Smooth muscle cell of the pulmonary artery (primary cell): ENCODE measurements at places on chromosomes 12 and 14. TPM values are rescaled to one million over a fixed set of nuclear protein-coding genes. Genes with fewer than 3 reads are reported as not detected.

Gene HHIPL1
- 15.0 and 24.1 TPM in 2 replicates for total RNA-seq

Gene NRL
- total RNA-seq = 0.65 and 0.96 TPM in 2 replicates

Gene AICDA
- not detected in 2 replicates for total RNA-seq

Gene SMCO3
- 0.96 and 1.2 TPM in 2 replicates for total RNA-seq

Gene TDRD9
- total RNA-seq = 1.3 and 8.5 TPM in 2 replicates

Gene CNTN1
- total RNA-seq = 0.59 and 1.8 TPM in 2 replicates

Gene ZCRB1
- total RNA-seq = 22.1 and 28.2 TPM in 2 replicates

Gene OASL
- 0.03 and 0.26 TPM in 2 replicates for total RNA-seq

Gene KRT73
- total RNA-seq = not detected in 2 replicates

Gene LRRC43
- 0.83 and 1.2 TPM in 2 replicates for total RNA-seq

Gene TARBP2
- total RNA-seq = 32.9 and 33.8 TPM in 2 replicates

Gene NPFF
- total RNA-seq = not detected in 2 replicates

Gene FMNL3
- 40.0 and 40.6 TPM in 2 replicates for total RNA-seq

Gene SLCO1A2
- not detected in 2 replicates for total RNA-seq

Gene PAH
- not detected in 2 replicates for total RNA-seq

Gene RPS6KL1
- 0.13 and 0.43 TPM in 2 replicates for total RNA-seq

Gene DDN
- total RNA-seq = 0.20 and 0.30 TPM in 2 replicates

Gene KHNYN
- 66.7 and 68.0 TPM in 2 replicates for total RNA-seq

Gene ATL1
- 4.0 and 6.0 TPM in 2 replicates for total RNA-seq

Gene PRKCH
- 13.1 and 17.0 TPM in 2 replicates for total RNA-seq

Gene PPM1H
- 2.5 and 2.9 TPM in 2 replicates for total RNA-seq

Gene ANKRD33
- 0.03 TPM in 1 of 2 replicates, not detected in the other for total RNA-seq

Gene MUCL1
- total RNA-seq = not detected in 2 replicates

Gene CEP83
- 6.2 and 7.0 TPM in 2 replicates for total RNA-seq

Gene PPP1R1A
- total RNA-seq = not detected in 2 replicates

Gene DPPA3
- not detected in 2 replicates for total RNA-seq

Gene LAG3
- total RNA-seq = not detected in 2 replicates

Gene UNC79
- total RNA-seq = 0.07 and 0.33 TPM in 2 replicates

Gene NRIP2
- 0.07 TPM in 1 of 2 replicates, not detected in the other for total RNA-seq

Gene C1QL4
- 0.07 TPM in 2 replicates for total RNA-seq

Gene MMP14
- total RNA-seq = 445 and 1,032 TPM in 2 replicates

Gene CCDC92
- 13.0 and 15.1 TPM in 2 replicates for total RNA-seq

Gene ENDOU
- 0.40 and 0.52 TPM in 2 replicates for total RNA-seq

Gene NFE2
- total RNA-seq = 0.07 and 0.10 TPM in 2 replicates

Gene ACOT6
- not detected in 2 replicates for total RNA-seq

Gene MANSC4
- not detected in 2 replicates for total RNA-seq

Gene KLHL33
- total RNA-seq = 0.03 and 0.07 TPM in 2 replicates

Gene KCNH3
- 0.26 and 0.33 TPM in 2 replicates for total RNA-seq

Gene PDZRN4
- total RNA-seq = 0.07 TPM in 1 of 2 replicates, not detected in the other

Gene FBXO21
- 114 and 118 TPM in 2 replicates for total RNA-seq

Gene TAS2R8
- total RNA-seq = not detected in 2 replicates

Gene TEX22
- total RNA-seq = 0.17 and 0.39 TPM in 2 replicates

Gene PLBD1
- 0.86 and 1.7 TPM in 2 replicates for total RNA-seq

Gene CD69
- not detected in 2 replicates for total RNA-seq

Gene ASPG
- total RNA-seq = 0.07 TPM in 1 of 2 replicates, not detected in the other

Gene LTBR
- total RNA-seq = 80.0 and 101 TPM in 2 replicates

Gene CACNA2D4
- 0.07 and 1.5 TPM in 2 replicates for total RNA-seq

Gene SIX6
- total RNA-seq = not detected in 2 replicates
